IMR-90 (cell line): ENCODE measurements at places on chromosomes 12 and 14. TPM values are rescaled to one million over a fixed set of nuclear protein-coding genes. Genes with fewer than 3 reads are reported as not detected.
A peak's percentile ranks its signal among the peaks of the same experiment; 100 is the strongest.

- H3K27ac ChIP-seq: no peak overlapping the region
- H3K4me1 ChIP-seq: peaks cover 2% of the 10 kb centered on the region; the same call in 1 of the 2 replicates
- H3K4me3 ChIP-seq: no peak overlapping the region
- DNase-seq: peak; percentile 30
- H3K36me3 ChIP-seq: no peaks in the 10 kb centered on the region
Measured at GRCh38 chr14:31414190-31414833, 6.0 kb downstream of the HEATR5A start.

- no peaks in the 10 kb centered on the region for H3K36me3 ChIP-seq
- no peak overlapping the region for H3K4me3 ChIP-seq
Measured at GRCh38 chr12:87320724-87321123, 708.5 kb downstream of the C12orf50 start.

DNA sequence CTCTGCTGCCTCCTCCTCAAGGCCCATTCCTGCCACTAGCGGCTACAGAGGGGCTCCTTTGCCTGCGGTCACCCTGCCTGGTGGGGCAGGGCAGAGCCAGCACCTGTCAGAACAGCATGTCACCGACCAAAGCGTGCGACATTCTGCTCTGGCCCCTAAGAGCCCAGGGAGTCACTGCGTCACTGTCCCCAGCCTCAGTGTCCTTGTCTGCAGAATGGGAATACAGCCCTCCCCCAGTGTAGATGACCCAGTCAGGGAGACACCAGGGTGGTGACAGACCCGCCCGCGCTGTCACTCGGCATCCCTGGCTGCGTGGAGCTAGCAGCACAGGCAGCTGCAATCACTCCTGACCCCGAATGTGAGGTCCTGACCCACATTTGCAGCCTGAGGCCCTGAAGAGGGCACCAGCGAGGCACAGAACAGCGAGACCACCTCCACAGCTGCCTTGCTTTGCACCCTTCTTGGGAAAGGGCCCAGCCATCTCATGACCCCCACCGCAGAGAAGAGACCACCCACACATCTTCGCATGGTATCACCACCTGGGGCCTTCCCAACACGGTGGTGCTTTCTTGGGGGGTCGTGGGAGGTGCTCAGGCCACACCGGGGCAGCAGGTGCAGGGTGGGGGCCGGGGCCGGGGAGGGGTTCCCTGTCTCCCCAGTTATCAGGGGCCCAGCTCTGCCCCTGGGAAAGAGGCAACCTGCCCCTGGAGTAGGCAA, 2.5 kb downstream of the AHNAK2 start:
- H3K4me1 ChIP-seq: peaks cover 35% of the 10 kb centered on the region
- no peak for DNase-seq
- H3K4me3 ChIP-seq: no peak overlapping the region
- H3K27ac ChIP-seq: no peak overlapping the region

GRCh38 chr12:55816881-55817344, 611 bp downstream of the SARNP start:
- H3K27me3 ChIP-seq: no peaks in the 10 kb centered on the region
- H3K27ac ChIP-seq: peak overlapping the region; percentile 84
- no peak for DNase-seq
- H3K4me3 ChIP-seq: peak overlapping the region; percentile 63

DNA sequence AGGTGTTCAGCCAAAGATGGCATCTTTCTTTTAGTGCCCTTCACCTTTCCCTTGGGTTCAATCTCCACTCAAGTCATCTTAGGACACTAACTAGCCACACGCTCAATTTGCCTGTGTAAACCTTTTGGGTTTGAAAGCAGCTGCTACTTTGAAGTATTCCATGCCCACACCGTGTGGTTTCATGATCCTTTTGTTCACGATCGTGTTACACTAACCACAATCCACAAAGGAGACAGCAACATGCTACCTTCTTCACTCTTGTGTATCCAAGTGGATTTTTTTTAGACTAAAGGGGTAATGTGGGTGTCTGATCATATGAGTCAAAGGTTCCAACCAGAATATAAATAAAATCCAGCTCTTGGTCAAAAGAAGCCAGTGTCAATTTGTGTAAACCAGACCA, 122.7 kb upstream of the FAR2 start:
- H3K4me3 ChIP-seq: no peak overlapping the region
- H3K27ac ChIP-seq: no peak overlapping the region
- DNase-seq: no peak
- no peaks in the 10 kb centered on the region for H3K4me1 ChIP-seq
- H3K36me3 ChIP-seq: no peaks in the 10 kb centered on the region

DNA sequence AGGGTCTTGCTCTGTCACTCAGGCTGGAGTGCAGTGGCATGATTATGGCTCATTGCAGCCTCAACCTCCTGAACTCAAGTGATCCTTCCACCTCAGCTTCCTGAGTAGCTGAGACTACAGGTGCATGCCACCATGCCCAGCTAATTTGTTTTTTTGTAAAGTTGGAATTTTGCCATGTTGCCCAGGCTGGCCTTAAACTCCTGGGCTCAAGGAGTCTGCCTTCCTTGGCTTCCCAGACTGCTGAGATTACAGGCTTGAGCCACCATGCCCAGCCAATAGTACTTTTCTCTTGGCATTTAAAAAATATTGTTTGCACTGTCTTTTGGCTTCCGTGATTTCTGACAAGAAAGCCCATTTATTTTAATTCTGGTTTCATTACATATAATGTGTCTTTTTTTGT, 61.3 kb downstream of the DIP2B start:
- H3K27me3 ChIP-seq: no peaks in the 10 kb centered on the region
- no peak overlapping the region for H3K27ac ChIP-seq
- no peak overlapping the region for H3K4me3 ChIP-seq
- no peaks in the 10 kb centered on the region for H3K36me3 ChIP-seq

DNA sequence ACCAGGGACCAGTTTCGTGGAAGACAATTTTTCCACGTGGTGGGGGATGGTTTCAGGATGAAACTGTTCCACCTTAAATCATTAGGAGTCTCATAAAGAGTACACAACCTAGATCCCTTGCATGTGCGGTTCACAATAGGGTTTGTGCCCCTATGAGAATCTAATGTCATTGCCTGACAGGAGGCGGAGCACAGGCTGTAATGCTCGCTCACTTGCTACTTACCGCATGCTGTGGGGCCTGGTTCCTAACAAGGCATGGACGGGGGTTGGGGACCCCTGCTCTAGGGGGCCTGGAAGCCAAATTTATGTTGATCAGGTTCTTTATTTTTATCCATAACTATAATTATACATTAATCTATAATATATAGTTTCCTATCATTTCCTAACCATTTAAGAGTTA, 315.3 kb downstream of the MED13L start:
- no peak overlapping the region for H3K4me3 ChIP-seq
- H3K27me3 ChIP-seq: no peaks in the 10 kb centered on the region
- peak overlapping the region; percentile 47; the same call in 1 of the 2 replicates for H3K27ac ChIP-seq
- DNase-seq: no peak
- peaks cover 30% of the 10 kb centered on the region for H3K36me3 ChIP-seq
- peaks cover 7% of the 10 kb centered on the region for H3K4me1 ChIP-seq

- H3K27ac ChIP-seq: no peak overlapping the region
- H3K27me3 ChIP-seq: no peaks in the 10 kb centered on the region
- no peaks in the 10 kb centered on the region for H3K4me1 ChIP-seq
Measured at GRCh38 chr12:21276826-21277225, 57.9 kb downstream of the SLCO1A2 start.

DNA sequence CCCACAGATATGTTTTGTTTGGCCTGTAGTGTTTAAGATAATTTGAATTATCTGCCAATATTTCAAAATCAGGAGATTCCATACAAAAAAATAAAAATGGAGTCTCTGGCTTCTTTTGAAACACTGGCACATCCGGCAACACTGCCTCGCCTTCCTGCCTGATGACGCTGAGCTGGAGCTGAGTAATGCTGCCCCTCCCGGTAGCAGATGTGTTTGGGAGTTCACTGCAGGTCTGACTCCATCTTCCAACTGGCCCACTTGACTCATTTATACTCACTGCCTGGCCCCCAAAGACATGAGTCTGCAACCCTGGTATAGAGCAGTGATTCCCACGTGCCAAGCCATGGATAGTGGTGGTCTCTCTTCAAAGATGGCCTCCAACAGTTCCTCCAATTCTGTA, 7.4 kb downstream of the CIT start:
- 0 out of 2 replicates have a peak, but pooled peaks cover 2% of the 10 kb centered on the region for H3K4me1 ChIP-seq
- no peak overlapping the region for H3K4me3 ChIP-seq
- no peaks in the 10 kb centered on the region for H3K27me3 ChIP-seq
- peak; percentile 96 for DNase-seq
- no peak overlapping the region for H3K27ac ChIP-seq

DNA sequence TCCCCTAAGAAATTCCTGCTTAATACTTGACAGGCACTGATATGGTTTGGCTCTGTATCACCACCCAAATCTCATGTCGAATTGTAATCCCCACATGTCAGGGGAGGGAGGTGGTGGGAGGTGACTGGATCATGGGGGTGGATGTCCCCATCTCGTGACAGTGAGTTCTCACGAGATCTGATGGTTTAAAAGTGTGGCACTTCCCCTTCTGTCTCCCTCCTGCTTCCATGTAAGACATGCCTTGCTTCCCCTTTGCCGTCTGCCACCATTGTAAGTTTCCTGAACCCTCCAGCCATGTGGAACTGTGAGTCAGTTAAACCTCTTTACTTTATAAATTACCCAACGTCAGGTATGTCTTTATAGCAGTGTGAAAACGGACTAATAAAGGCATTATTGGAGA, 198.0 kb downstream of the FOXN3 start:
- H3K36me3 ChIP-seq: peaks cover 10% of the 10 kb centered on the region
- peaks cover 2% of the 10 kb centered on the region; the same call in 1 of the 2 replicates for H3K4me1 ChIP-seq

DNA sequence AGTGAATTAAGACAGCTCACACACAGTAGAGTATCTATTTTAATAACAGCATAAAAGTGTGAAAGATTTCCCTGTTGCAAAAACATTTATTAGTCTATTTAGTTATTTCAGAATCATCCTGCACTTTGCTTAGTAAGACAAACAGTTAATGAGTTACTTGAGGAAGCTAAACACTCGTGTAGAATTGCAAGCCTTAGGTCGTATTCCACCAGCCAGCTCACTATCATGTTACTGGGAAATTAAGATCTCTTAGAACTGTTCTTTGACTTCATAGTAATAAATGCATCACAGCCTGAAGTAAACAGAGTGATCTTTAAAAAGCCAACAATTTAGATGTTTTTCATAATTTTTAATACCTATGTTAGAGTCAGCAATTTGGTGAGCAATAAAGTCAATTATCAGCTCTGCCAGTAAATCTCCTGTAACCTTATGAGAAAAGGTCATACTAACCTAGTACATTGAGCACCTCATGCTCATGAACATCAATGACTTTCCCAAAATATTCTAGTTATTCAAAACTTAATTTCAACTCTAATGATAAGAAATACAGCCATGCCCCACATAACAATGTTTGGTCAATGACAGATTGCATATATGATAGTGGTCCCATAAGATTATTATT, 26.7 kb upstream of the ETNK1 start:
- no peak for DNase-seq
- no peak overlapping the region for H3K4me3 ChIP-seq
- no peaks in the 10 kb centered on the region for H3K36me3 ChIP-seq
- H3K4me1 ChIP-seq: no peaks in the 10 kb centered on the region

DNA sequence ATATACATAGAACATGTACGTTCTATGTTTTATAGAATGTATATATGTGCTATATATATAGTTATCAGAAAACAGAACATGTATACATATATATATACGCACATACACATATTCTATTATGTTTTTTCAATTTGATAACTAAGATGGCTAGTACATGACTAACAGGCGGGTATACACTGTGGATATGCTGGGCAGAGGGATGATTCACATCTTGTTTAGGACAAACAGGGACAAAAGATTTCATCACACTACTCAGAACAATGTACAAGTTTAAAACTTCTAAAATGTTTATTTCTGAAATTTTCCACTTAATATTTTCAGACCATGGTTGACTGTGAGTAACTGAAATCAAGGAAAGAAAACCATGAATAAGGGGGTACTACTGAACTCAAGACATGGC, 17.4 kb downstream of the TIMELESS start:
- no peak overlapping the region for H3K27ac ChIP-seq
- H3K27me3 ChIP-seq: no peaks in the 10 kb centered on the region
- no peak overlapping the region for H3K4me3 ChIP-seq
- no peaks in the 10 kb centered on the region for H3K4me1 ChIP-seq
- DNase-seq: peak; percentile 43
- H3K36me3 ChIP-seq: peaks cover 11% of the 10 kb centered on the region

DNA sequence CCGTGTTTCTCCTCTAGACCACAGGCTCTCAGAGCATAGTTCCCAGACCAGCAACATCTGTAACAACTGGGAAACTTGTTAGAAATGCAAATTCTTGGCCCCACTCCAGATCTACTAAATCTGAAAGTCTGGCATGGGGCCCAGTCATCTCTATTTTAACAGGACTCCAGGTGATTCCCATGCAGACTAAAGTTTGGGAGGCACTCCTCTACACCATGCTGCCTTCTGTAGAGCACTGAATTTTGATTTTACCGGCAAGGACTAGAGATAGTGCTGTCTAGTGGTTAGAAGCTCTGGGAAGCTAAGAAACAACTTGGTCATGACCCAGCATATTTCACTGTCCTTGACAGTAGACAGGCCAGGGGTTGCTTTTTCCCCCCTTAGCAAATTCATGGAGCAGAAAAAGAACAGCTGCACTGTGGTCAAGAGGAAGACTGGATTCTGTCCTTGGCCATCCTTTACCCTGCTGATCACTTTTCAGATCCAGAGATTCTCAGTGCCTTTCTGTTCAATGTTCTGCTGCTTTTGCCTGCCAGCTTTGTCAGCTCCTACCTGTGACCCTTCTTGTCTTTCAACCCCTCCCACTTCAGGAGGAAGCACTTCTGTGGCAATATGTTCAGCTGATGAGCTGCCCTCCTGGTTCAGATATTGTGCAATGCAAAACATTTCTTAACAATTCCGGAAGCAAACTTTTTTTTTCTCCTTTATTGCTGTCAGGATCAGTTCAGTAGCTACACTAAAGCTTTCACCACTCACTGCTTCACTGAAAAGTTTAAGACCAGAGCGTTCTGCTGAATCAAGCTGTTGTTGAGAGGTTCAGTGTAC, 133.8 kb upstream of the NUDT4 start:
- no peaks in the 10 kb centered on the region for H3K36me3 ChIP-seq
- H3K27ac ChIP-seq: peak overlapping the region; percentile 18; the same call in 1 of the 2 replicates
- DNase-seq: peak; percentile 78
- H3K27me3 ChIP-seq: no peaks in the 10 kb centered on the region
- peaks cover 7% of the 10 kb centered on the region for H3K4me1 ChIP-seq

DNA sequence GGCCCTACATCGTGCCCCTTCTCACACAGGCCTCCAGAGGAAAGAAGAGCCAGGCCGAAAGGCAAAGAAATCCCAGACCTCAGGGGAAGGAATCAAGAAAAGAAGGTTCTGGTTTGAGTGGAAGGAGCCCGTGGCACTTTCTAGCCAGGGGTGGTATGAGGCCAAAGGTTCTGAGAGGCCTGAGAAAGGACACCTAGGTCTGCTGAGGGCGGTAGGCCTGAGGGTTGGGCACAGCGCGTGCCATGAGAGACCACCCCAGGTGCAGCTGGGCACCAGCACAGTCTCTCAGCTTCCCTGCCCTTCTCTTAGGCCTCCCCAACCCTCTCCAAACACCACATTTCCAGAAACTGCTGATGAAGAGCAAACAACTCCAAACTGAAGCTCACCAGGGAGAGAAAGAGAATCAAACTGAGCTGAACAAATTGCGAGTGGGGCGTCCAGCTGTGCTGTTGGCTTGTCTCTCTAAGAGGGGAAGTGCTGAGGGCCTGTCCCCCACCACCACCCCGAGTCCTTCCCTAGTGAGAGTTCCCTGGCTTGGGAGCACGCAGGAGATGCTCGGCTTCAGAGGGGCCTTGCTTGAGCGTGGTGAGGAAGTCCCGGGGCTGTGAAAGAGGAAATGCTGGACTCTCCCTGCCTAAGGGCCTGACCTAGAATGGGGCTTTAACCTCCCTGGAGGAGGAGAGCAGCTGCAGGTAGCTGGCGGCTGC, 184.8 kb downstream of the ZFP36L1 start:
- no peak overlapping the region for H3K4me3 ChIP-seq
- peak overlapping the region; percentile 68 for H3K27ac ChIP-seq
- H3K36me3 ChIP-seq: no peaks in the 10 kb centered on the region
- DNase-seq: no peak
- peaks cover 25% of the 10 kb centered on the region for H3K4me1 ChIP-seq
- H3K27me3 ChIP-seq: no peaks in the 10 kb centered on the region

Gene KRT86
- not detected in 2 replicates for total RNA-seq

Gene EFS
- total RNA-seq: 2.2 and 2.5 TPM in 2 replicates

Gene NPAS3
- total RNA-seq: not detected in 2 replicates

Gene CACNA1C
- total RNA-seq: 1.6 and 1.9 TPM in 2 replicates
